Subcutaneous preadipocyte (primary cell): ENCODE measurements at places on chromosomes 2 and 18. TPM values are rescaled to one million over a fixed set of nuclear protein-coding genes. Genes with fewer than 3 reads are reported as not detected.

TRABD2A gene
- 22.4 and 26.2 TPM in 2 replicates for total RNA-seq

MROH2A gene
- total RNA-seq, result not detected in 2 replicates

ANKRD62 gene
- total RNA-seq, result not detected in 2 replicates

C2orf78 gene
- total RNA-seq, result not detected in 2 replicates

SULT1C4 gene
- total RNA-seq, result not detected in 2 replicates

NT5DC4 gene
- not detected in 2 replicates for total RNA-seq

RMC1 gene
- total RNA-seq, result 18.4 and 23.7 TPM in 2 replicates

LAMA3 gene
- 3.9 and 6.6 TPM in 2 replicates for total RNA-seq

CIB4 gene
- not detected in 2 replicates for total RNA-seq

ADAM23 gene
- 3.1 and 3.7 TPM in 2 replicates for total RNA-seq

RAB10 gene
- total RNA-seq, result 109 and 111 TPM in 2 replicates

KIF5C gene
- total RNA-seq, result under 0.01 and 0.20 TPM in 2 replicates

LHCGR gene
- total RNA-seq, result not detected in 2 replicates
